Fibroblast of mammary gland (primary cell): ENCODE measurements at places on chromosomes 3 and 15.
A peak's percentile ranks its signal among the peaks of the same experiment; 100 is the strongest.

DNA sequence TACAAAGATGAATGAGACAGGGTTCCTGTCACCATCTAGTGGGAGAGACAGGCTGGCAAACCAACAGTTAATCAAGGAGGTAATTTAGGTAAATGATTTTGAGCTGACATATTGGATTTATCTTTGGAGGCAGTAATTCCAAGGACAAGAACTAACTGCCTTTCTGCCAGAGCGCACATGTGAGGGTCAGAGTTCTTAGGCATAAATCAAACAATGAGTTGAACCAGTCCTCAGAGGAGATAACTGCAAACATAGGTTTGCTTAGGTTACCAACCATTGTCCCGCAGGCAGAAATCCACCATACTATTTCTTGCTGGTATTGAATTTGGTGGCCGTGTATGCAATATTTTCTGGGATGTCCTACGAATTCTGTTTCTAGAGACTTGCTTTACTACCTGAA, 14.2 kb upstream of the PPP1R2 start:
- DNase-seq: no peak

DNA sequence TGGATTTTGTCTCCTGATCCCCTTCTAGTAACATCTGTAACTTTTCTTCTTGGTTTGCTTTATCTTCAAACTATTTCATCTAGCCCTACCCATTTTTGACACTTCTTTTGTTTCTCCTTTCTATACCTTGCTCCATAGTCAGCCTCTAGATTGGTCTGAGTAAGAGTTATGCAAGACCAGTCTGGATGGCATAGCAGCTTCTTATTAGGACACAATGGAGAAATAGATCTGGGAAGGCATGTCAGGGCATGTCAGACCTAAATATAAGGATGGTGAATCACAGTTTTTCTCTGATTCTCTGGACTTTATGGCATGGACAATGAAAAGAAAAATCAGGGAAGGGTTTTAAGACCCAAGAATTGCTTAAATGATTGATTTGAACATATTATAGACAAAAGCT, 452.5 kb downstream of the RAP2B start:
- peak; percentile 92 for DNase-seq

DNA sequence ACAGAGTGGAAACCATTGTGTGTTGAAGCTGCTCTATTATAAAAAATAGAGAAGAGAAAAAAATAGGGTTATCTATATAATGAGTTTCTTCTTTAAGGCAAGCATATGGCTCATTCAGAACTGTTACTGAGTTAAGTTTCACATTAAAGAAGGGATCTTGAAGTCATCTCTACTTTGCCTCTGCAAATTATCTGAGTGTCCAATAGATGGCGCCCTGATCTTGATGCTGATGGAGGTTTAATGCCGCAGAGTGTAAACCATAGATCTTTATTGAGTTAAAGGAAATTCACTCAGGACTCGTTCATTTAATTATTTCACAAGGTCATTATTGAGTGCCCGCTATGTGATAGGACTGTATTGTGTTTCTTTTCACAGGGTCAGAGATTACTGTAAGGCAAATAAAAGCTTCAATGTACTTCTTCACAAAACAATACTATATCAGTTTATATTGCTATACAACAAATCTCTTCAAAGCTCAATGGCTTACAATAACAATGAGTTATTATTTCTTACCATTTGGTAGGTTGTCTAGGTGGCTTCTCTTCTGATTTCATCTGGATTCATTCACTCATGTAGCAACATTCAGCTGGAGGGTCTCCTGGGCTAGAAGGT, 171.4 kb downstream of the NSUN3 start:
- DNase-seq: peak; percentile 53

DNA sequence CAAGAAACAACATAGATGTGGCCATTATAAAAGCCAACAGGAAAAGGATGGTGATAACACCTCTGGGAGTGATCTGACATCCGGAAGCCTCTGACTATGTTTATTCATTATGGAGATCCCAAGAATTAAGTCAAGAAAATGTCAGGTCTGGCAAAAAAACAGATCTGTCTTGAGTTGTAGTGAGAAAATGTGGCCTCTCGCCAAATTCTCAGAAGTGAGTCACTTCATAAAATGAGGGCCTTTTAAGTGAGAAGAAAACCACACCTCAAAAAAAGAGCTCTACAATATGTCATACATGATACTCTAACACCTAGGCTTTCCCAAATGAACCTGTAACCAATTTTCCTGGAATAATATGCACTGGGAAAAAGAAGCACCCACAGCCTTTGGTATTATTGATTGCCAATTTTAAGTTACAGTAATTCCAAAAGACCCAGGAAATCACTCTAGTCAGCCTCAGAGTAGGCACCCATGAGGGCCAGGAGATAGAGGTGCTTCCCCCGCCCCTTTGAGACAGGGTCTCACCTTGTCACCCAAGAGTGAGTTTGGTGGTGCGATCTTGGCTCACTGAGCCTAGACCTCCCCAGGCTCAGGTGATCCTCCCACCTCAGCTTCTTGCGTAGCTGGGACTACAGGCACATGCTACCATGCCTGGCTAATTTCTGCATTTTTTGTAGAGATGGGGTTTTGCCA, 38.0 kb downstream of the CCR3 start:
- DNase-seq: peak; percentile 61

- DNase-seq: no peak
Measured at GRCh38 chr15:66906668-66907614, 158.5 kb upstream of the SMAD3 start.

DNA sequence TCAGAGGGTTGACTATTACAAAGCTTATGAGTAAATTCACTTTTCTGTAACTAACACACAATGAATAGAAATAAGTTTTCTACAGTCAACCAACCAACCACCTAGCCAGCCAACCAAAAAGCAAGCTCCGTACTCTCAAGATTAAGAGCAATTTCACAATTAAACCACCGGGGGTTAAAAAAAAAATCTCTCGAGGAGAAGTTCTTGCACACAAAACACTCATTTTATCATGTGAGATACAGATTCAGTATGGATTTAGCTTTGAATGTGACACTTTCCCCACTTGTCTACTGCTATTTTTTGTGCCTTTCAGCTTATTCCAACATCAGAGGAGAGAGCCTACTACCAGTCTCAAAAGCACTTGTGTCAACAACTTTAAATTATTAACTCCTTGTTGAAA, 135.3 kb downstream of the SV2B start:
- no peak for DNase-seq

DNA sequence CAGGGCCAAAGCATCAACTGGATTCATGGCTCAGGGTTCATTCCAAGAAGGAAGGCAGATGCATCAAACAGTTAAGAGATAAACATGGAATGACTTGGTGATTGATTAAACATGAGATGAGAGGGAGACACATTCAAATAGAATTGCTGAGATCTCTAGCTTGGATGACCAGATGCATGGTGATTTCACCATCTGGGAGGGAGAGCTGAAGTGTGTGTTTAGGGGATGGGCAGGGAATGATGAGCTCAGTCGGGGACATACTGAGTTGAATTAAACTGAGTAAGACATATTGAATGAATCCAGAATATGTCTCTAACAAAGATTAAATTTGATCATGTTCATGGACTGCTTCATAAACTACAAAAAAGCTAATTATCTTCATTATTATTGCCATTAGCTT, 35.5 kb downstream of the CADPS start:
- no peak for DNase-seq

GRCh38 chr15:42498212-42499068, 3.0 kb downstream of the SNAP23 start:
- no peak for DNase-seq

DNA sequence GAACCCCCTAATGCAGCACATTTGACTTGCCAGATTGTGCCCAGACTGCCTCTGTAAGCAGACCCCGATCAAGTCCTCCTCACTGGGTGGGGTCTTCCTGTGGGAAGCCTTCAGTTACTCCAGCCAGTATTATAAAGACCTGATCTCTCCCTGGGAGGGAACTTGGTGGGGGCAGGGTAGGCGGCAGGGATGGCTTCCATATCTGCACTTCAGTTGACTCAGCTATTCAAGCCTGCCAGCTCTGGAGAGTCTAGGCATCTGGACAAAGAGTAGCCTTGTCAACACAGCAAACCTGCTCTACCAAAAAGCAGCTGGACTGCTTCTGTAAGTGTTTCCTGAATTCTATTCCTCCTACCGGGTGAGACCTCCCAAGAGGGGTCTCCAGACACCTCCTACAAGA, 21.0 kb upstream of the SLC25A38 start:
- no peak for DNase-seq

DNA sequence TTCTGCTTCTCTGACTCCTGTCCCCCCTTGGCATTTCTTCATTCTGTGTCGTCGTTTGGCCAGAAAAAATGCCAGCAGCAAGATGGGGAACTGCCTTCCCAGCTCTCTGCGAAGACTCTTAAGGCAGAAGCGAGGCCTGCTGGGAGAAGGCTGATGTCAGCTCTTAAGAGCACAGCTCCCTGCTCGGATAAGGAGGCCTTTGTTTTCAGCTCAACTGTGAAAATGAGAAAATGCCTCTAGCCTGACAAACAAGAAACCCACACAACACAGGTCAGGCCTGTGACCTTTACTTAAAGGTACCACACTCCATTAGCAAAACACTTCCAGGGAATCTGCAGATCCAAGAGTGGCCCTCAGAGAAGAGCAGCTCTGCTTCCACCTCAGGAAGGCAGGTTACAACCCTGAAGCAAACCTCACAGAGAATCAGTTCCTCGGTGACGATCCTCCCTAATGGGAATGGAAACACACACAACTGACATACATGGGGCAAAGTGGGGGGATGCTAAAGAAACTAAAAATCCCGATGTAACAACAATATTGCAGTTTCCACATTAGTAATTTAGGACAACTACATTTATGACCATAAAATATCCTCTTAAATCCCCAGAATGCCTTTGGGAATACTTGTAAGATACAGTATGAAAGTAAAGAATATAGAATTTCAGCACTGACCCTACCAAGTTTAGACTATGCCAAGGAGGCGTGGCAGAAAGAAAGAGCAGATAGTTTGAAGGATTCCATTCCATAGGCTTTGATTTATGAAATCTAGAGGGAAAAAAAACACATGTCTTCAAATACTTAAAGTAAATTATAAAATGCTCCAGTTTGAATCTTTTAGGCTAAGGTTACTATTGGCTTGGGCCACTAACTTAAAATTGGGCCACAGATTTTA, 52.1 kb downstream of the VGLL4 start:
- DNase-seq: peak; percentile 64

GRCh38 chr3:112761062-112761638, 85.5 kb downstream of the CD200R1L start:
- peak; percentile 66 for DNase-seq

- no peak for DNase-seq
Measured at GRCh38 chr15:48935236-48935635, 28.5 kb downstream of the SHC4 start.

DNA sequence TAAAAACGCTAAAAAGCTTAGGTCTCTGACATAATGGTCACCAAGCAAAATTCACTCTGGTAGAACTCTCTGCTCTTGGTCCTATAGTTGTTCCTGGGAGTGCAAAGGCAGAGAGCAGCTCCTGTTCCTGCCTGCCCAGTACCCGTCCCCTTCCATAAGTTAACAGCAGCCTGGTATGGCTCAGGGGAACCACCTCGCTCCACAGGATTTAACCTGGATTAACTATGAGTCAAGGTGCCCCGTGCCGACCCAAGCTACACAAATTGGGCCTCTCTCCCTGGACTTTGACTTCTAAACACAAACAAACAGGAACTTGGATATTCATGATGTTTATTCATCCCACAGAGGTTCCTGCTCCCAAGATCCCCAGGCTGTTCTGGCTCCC, 32.1 kb downstream of the SCAP start:
- DNase-seq: no peak

DNA sequence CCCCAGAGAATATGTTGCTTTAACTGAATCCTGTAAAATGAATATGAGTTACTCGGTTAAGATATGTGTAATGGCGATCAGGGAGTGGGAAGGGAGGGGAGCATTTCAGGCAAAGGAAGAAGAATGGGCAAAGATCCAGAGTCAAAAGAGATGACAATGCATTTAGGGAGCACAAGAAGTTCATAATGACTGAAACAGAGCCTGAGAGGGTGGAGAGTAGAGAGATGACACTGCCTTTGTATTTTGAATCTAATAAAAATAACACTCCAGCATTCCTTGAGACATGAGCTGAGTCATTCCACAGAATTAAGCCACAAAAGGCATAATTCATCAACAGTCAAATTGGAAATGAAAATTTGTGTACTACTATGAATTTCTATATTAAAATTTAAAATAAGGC, 105.3 kb upstream of the PEX5L start:
- DNase-seq: peak; percentile 43

DNA sequence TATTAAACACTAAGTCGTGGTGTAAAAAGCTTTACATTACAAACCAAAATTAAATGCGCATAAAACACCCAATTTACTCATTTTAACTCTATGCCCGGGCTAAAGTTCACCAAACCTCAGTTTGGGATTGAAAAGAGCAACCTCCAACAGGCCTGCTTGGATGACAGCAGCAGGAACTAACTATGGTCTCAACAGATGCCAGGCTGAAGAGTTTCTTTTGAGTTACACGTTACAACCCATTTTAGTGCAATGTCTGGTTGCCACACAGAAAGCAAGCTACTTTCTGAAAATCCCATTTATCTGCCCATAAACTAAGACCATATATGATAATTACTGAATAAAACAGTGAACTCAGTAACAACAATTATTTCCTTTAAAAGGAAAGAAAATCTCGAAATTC, 2.2 kb downstream of the SATB1 start:
- DNase-seq: peak; percentile 2

DNA sequence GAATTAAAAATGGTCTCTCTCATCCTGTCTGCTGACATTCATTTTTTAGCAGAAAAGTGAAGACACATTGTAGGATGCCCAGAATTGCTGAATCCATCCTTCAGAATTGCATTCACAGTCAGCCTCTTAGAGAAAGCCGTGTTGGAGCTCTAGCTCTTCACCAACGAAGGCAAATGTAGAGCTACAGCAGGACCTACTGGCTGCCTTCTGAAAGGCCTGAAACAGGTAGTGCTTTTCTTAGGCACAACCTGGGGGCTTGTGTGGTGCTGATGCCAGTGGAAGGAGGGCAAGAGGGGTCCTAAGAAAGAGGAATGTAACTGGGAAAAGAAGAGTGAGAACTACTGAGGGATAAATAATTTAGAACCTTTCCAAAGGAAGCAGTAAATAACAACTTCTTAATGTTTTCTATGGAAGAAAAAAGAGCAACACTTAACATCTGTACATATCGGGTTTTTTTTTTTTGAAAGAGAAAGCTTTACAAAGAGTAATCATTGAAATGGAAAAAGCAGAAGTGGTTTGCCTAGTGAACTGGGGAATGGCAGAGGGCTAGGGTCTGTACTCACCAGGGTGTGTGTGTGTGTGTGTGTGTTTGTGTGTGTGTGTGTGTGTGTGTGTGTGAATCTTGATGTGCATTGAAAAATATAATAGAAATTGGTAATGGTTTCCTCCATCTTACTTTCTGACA, 297.8 kb downstream of the SATB1 start:
- DNase-seq: no peak

DNA sequence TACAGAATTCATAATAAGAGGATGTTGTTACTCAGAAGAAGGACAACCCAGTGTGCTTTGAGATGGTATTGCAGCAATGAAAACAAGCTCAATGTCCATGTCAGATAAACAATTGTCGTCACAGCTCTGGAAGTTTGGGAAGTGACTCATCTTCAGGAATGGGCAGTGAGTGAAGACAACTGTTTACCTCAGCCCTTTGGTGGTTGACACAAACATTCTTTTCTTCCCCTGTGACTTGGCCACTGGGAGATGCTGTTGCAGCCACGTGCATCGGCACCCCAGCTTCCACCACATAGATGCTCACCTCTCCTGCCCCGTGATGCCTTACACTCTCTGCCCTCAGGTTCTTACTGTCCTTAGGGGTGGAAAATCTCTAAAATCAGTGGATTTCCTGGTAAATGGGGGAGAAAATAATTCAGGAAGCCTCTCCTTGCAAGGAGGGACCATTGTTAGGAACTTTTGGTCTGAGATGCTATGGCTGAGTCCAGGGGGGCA, 114.1 kb upstream of the GALNT15 start:
- DNase-seq: peak; percentile 100

- DNase-seq: no peak
Measured at GRCh38 chr15:26630857-26631256, 142.0 kb downstream of the GABRB3 start.
